ENCODE measurements at places on chromosomes 16 and 17.

- no peak for DNase-seq
These were observed 36.1 kb downstream of the TNFRSF13B start for GRCh38 chr17:16935786-16936185.

DNA sequence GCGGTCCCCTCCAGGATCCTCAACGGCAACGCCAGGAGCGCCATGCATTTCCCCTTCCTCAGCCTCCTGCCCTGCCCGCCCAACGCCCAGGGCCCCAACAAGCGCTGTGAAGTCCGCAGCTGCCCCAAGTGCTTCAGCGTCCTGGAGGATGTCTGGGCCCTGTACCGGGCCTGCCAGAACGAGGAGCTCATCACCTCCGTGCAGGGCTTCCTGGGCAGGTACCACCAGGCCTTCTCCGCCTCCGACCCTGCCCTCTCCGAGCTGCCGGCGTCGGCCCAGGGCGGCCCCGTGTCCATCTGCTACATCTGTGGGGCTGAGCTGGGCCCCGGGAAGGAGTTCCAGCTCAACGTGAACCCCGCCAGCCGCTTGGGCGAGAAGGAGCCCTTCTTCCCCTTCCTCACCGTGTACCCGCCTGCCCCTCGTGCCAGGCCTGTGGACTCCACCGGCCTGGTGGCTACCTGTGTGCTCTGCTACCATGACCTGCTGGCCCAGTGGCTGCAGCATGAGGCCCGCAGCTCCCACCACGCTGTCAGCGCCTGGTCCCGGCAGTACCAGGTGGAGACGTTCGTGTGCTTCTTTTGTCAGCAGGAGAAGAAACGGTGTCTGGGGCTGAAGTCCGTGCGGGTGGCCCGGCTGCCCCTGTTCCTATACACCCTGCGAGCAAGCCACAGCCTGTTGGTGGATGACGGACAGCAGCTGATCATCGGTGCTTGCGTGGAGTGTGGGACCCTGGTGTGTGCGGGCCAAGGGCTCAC lies 58.9 kb upstream of the CIBAR2 start:
- no peak for DNase-seq

- DNase-seq, result no peak
These were observed 41.2 kb downstream of the CACNG3 start for GRCh38 chr16:24297375-24297774.

- no peak for DNase-seq
These were observed 6.0 kb upstream of the RSKR start for GRCh38 chr17:28620010-28620409.

- DNase-seq, result no peak
These were observed 256.1 kb downstream of the ZFHX3 start for GRCh38 chr16:72791786-72792185.

DNA sequence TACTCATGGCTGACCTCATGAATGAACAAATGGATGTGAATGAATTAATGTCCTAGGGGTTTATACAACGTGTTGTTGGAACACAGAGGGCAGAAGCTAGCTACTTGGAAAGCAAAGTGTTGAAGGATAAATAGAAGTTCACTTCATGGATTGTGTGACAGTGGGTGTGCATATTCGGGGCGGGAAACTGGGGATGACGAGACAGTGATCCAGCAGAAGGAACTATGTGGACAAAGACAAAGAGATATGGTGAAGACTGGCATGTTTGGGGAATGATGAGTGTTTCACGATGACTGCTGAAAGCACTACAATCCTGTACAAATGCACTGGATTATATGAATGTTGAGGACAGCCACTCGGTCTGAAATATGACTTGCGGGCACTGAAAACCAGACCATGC lies 250.5 kb upstream of the C16orf82 start:
- no peak for DNase-seq

Measured in right atrium auricular region (tissue), 2 donors.